ENCODE measurements at places on chromosomes 11 and 22.

- no peak for DNase-seq
These were observed 11.7 kb upstream of the CREB3L1 start for GRCh38 chr11:46265764-46266163.

- DNase-seq: no peak
These were observed 84.5 kb downstream of the BCR start for GRCh38 chr22:23264610-23265367.

DNA sequence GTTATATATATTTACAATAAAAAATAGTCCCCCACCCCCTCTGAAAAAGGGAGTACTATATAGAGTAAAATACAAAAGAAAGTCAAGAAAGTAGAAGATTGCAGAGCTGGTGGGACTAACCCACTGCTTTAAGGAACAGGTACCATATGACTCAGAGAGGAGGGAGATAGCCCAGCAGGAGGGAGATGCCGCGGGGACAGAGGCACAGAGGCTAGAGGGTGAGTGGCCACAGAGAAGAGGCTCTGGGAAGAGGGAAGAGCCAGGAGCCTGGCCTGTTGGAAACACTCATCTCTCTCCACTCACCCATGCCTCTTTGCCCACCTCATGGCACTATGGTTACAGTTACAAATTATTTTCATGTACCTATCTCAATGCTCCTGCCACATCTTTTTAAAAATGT, 53.6 kb upstream of the LYVE1 start:
- DNase-seq: no peak

DNA sequence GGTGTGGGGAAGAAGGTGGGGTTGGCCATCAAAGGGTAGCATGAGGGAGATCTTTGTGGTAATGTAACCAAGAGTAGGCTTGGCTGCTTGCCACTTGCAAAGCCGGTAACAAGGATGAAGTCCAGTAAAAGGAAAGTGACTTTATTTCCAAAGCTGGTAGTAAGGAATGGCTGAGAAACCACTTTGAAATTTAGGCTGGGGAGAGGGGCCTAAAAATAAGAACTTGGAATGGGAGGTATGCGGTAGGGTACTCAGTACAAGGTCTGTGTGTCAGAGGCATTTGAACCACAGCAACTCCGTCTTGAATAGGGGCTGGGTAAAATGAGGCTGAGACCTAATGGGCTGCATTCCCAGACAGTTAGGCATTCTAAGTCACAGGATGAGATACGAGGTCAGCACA, 216.0 kb upstream of the ISX start:
- DNase-seq: no peak

- no peak for DNase-seq
These were observed 489.2 kb upstream of the CNTN5 start for GRCh38 chr11:98531576-98531975.

- no peak for DNase-seq
These were observed 1.7 kb downstream of the RASD2 start for GRCh38 chr22:35542157-35542938.

GRCh38 chr11:75283391-75283931, 42.9 kb downstream of the TPBGL start:
- DNase-seq: no peak

DNA sequence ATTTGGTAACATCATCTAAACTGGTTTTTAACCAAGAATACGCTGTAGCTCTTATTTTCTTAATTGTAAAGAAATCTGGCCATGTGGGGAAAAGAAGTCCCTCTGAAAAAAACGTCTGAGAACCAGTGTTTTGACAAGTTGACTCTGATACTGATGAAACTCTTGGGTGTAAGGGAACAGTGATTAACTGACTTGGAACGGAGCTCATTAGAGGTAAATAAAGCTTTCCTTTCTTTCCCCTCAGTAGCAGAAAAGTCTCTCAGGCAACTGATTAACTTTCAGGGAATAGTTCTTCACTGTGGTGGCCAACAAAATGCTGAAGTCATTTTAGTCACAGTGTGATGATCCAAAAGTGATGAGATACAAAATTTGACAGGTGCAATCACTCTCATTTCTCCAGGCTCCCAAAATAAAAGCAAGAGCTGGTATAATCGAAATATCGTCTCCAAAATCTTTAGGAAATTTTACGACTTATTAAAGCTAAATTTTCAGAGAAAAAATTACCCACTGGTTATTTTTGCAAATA, 52.3 kb downstream of the SLC36A4 start:
- no peak for DNase-seq

GRCh38 chr11:48154151-48154550, 62.5 kb upstream of the OR4B1 start:
- no peak for DNase-seq

GRCh38 chr11:27649800-27650199, 50.5 kb downstream of the BDNF start:
- no peak for DNase-seq

DNA sequence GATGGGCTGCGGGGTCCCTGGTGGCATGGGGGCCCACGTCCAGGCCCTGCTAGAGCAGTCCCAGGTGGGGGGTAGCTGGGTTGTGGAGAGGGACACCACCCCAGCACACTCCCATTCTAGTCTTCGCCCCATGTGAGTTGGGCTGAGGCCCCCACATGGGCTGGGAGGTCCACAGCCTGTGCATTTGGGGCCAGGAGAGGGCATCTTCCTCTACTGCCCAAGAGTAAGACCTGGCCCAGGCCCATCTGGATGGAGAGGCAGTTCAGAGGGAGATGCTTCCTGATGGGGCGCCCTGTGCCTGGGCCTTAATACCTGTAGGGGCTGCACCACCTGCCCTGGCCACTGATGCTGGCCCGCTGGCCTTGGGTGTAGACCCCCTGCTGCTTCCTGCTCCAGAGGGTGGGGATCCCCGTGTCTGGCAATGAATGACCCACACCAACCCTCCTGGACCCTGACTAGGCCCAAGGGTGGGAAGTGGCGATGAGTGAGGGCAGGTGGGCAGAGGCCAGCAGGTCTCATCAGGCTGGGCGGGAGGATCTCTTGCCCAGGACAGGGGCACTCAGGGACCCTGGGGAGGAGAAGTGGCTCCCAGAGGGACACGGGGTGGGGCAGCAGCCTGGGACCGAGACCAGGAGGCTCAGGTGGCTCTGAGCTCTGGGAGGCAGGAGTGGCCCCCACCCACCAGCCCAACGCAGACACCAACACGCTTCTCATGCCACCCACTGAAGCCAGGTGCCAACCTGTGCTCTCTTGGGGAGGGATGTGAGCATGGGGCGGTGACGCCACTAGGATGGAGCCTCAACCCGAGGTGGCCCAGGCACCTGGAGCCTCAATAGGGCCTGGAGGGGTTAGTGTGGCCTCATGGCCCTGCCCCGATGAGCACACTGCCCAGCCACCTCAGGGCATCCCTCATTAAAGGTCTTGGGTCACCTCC, 17.4 kb upstream of the GNB1L start:
- peak; percentile 3 for DNase-seq

- no peak for DNase-seq
These were observed 14.5 kb downstream of the MUC2 start for GRCh38 chr11:1088927-1089737.

DNA sequence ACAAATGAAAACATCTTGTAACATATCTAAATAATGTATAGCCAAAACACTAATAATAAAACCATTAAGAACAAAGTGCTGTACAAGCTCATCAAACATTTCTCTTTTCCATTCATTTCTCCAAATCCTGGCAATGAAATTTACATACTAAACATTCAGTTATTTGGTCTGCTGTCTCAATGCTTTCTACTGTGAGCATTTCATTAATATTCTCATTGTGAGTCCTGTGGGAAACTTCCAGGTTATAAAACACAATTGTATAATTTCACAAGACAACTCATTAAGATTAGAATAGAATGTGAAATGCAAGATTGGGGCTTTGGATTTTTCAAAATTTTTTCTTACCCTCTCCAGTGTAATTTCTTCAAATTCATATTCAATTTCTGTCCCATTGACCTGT, 876.9 kb upstream of the CCDC90B start:
- DNase-seq: no peak

GRCh38 chr22:30190574-30190973, 56.0 kb downstream of the LIF start:
- DNase-seq: no peak

GRCh38 chr22:22408731-22409696, 99.5 kb downstream of the ZNF280B start:
- DNase-seq: no peak

GRCh38 chr11:62600367-62601121, 1.1 kb downstream of the MTA2 start:
- DNase-seq: no peak

DNA sequence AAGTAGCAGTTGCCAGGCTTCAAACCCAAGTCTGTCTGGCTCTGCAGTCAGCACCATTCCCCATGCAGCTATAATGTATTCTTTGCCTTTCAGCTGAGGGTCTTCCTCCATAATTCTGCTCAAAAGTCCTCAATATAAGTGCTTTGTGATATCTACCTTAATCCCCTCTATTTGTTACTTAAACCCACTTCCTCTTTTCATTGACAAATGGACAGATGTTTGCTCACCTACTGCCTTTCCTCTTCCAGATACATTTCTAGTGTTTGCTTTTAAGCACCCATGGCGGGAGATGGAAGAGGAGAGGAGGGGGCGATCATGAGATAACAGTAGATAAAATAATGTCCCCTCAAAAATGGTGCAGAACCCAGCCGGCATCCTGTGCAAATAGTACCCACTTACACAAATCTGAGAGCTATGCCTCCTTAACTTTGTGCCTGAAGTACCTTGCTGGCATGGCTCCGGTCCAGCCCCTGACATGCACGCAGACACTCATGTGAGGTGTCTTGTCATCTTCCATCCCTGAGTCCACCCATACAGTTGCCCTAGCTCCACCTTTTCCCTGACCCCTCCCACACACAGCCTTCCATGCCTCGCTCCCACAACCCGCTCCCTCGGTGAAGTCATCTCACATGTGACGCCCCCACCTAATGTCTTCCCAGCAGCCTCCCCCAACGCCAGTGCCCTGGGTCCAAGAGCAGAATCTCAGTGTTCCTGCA, 109.6 kb downstream of the TRIM29 start:
- DNase-seq: no peak

DNA sequence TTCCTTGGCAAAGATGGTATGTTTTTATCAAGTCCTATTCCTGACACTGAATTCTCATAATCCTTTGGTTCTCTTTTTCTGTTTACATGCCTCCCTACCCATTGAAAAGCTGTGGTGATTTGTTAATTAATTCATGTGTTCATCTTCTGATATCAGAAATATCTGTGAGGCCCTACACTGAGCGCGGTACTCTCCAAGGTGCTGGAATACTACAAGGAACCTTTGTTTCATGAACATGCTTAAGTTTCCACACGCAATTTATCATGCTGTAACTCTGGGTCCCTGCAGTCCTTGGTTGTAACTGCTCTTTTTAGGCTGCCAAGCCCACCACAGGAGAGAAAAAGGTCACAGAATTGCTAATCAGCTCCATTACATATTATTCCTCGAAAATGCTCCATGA, 331.8 kb downstream of the FAT3 start:
- peak; percentile 20 for DNase-seq

DNA sequence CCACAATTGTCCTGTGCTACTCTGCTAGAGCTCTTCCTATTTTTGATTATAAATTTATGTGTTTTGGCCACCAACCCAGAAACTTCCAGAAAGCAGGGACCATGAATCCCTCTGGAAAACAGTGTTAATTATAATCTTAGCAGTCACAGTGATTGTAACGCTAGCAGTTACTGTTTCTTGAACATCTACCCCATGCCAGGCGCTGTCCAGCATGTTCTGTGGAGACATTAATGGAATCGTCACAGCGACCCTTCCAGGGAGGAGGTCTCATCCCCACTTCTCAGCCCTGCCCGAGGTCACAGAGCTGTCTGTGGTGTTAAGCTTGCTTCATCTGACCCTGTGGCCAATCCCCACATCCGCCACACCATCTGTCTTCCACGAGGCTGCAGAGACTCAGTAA, 13.9 kb upstream of the PNPLA5 start:
- DNase-seq: no peak

DNA sequence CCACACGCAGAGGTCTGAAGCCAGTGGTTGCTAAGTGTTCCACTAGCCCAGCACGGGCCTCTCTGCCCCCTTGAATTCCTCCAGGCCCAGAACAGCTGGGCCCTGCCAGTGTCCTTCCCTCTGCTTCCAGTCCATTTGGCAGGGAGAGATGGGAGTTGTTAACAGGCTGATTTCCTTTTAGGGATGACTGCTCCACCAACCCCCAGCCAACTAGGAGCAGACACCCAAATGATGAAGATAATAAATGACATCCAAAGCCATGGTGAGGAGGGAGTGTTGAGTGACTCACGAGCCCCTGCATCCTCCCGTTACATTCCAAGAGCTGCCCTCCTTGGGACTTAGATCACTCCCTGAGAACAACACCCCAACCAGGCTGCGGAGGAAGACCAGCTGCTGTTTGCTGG, 20.6 kb downstream of the PARVA start:
- DNase-seq: no peak

- DNase-seq: no peak
These were observed 13.9 kb downstream of the DUSP8 start for GRCh38 chr11:1557904-1558774.

DNA sequence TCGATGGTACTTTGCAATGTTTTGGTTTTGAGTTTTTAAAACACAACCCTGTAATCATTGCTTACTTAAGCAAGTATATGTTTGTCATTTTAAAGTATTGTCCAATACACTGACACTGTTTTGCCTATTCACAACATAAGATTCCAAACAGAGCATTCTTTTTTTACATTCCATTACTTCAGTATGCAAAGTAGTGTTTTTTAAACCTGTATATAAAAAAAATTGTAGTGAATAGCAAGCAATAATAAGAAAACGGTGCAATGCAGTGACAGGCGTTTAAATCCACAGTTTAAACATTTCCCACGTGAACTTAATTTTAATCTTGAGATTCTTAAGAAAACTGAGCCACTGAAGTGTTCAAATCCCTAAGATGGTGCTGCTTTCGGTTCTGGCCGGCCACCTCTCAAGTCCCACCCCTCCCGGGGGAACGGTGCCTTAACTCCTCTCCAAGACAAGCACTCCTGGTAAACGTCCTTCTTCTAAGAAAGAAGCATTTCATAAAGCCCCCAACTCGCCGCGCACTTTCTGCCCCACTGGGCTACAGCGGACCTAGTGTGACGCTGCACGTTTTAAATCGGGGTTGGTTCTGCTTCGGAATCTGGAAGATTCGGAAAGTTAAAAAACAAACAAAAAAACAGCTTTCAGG, 2.9 kb downstream of the PGR start:
- DNase-seq: no peak

DNA sequence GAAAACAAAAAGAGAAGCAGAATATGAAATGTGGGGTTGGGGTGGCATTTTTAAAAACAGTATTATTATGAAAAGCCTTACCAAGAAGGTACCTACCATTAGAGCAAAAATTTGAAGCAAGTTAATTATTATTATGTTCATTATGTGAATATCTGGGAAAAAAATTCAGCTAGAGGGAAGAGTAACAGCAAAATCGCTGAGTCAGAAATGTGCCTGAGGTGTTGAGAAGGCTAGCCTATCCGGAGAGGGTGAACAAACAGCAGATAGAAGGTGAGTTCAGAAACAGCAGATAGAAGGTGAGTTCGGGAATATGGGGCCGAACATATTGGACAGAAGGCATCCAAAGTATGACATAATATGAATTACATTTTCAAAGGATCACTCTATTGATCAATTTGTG, 536.8 kb upstream of the ANO5 start:
- DNase-seq: no peak

GRCh38 chr11:93054881-93055280, 85.4 kb downstream of the MTNR1B start:
- DNase-seq: no peak

All from DND-41 (cell line).